Activated T-cell treated with anti-CD3 and anti-CD28 coated beads, Interleukin-2, amount 50 U/mL, for 1 hour (primary cell): ENCODE measurements at places on chromosomes 5 and 9.
A peak's percentile ranks its signal among the peaks of the same experiment; 100 is the strongest.

DNA sequence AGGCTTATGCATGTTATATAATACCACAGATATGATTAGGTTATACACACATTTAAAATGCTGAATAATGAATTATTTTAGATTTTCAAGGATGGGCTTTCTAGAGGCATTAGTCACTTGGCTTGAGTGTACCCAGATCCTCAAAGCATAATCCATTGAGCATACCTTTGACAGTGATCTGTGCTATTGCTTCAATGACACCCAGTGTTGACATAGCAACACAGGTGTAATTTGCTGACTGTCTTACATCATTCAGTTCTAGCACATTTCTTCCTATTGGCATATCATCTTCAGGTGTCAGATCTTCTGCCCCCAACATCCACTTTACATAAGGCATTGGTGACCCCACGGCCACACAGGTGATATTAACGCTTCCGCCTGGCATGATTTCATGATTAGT lies 721.5 kb upstream of the DMAC1 start:
- no peak for DNase-seq

- no peak for DNase-seq
Observed at GRCh38 chr5:73288803-73289720, 116.1 kb downstream of the TMEM174 start.

- no peak for DNase-seq
Observed at GRCh38 chr5:56155992-56156584, 77.0 kb downstream of the ANKRD55 start.

GRCh38 chr5:139667001-139667729 lies 19.0 kb downstream of the CXXC5 start:
- DNase-seq, result no peak

DNA sequence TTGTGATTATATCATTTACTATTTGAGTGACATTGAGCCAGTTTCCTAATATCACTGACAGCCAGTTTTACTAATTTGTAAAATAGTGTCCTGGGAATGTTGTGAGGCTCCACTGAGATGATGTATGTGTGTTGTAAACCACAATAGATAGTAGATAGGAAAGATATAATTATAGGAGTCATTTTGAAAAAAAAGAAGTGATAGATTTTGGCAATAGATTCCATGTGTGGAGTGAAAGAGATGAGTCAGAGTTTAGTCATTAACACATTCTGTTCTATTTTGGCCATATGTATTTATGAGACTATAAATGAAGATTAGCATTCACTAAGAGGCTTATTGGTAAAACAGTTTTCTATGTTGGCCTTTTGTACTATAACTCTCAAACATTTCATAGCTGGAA lies 388.2 kb downstream of the FAM170A start:
- no peak for DNase-seq

DNA sequence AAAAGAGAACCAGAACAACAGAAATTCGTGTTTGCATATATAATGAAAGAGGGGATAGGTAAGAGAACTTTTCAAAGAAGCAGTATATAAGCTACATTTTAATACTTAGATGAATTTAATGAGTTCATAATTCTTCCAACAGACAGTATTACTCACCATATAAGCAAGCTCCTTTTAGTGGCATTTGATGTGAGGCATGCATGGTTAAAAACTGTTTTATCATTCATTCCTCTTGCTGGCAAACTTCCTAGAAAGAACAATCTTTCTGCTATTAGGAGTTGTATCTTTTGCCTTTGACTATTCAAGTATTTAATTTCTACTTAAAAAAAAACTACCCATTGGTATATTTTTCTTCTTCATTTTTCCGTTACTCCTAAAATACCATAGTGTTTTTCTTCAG lies 65.7 kb upstream of the EIF4EBP3 start:
- DNase-seq, result no peak

- DNase-seq, result no peak
Observed at GRCh38 chr5:26700759-26701384, 337.5 kb downstream of the CDH9 start.

DNA sequence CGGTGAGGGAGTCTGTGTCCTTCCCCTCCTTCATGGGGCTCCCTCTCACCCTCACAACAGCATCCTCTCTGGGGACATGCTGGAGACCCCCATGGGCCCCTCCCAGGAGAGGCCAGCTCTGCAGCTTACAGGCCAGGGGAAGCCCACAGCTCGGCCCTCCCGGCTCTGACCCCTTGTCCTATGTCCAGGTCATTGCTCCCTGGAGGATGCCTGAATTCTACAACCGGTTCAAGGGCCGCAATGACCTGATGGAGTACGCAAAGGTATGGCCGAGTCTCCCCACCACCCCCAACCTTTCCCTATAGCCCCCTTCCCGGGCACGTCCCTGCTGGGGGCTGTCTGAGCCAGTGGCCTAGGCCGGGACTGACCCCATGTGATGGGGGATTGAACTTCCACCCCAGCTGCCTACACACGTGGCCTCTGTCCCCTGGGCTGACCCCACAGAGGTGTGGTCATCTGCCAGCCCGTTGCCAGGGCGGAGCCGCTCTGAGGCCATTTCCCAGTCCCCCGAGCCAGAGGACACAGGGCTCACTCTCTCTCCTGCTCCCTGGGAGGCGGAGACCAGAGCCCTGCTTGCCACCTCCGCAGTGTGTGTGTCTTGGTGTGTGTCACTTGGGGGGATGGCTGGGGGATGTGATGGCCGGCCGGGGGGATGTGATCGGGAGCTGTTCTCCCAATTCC lies 21.9 kb downstream of the ASS1 start:
- DNase-seq, result no peak

DNA sequence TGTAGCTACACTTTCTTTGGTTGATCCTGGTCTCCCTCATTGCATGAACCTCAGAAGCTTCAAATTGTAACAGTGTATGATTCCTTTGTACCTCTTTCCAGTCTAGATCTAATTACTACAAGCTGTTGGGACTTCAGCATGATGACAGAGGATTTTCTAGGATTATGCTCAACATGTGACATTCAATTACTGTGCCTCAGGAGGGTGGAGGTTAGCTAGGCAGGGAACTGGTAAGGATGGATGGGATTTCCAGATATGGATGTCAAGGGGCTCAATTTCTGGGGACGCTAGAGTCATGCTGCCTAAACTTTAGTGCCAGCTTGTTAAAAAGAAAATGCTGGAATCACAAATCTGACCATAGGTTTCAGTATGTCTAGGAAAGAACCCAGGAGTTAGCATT lies 29.2 kb upstream of the GLRA1 start:
- DNase-seq, result no peak

- DNase-seq, result no peak
Observed at GRCh38 chr5:160166069-160166972, 47.1 kb upstream of the PWWP2A start.

DNA sequence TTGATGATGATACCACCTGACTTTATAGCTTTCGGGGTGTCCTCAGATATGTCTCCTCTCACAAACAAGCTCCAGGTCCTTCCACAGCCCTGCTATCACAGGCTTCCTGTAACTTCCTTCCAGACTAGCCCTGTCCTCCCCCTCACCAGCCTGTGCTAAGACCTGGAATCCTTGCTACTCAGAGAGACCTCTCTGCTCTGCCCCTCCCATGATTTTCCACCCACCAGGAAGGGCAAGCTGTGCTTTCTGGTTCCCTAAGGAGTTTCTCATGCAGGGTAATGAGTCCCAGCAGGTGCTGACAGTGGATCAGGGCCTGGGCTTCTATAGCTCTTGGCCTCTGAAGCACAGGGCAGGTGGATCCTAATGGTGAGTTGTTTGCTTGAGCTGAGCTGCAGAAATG lies 86.9 kb downstream of the AOPEP start:
- no peak for DNase-seq

GRCh38 chr9:100222674-100223073 lies 123.6 kb downstream of the INVS start:
- DNase-seq, result no peak

DNA sequence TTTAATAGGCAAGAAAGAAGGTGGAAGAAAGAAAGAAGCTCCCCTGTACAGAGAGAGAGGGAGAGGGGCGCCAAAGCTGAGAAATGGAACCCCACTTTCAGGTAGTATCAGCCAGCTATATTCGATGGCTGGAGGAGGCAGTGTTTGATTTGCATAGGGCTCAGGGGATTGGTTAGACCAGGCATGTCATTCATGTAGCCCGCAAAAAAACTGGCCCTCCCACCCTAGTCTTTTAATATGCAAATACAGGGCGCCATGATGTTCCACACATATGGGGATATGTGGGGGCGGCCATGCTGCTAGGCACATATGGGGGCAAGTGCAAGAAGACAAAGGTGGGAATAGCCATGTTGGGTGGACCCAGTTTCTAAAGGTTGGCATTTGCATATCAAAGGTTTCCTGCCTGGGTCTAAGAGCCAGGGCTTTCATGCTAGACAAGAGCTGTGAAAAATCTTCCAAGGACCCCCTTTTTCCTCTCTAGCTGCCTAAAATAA lies 174.4 kb upstream of the ADRA1B start:
- no peak for DNase-seq

DNA sequence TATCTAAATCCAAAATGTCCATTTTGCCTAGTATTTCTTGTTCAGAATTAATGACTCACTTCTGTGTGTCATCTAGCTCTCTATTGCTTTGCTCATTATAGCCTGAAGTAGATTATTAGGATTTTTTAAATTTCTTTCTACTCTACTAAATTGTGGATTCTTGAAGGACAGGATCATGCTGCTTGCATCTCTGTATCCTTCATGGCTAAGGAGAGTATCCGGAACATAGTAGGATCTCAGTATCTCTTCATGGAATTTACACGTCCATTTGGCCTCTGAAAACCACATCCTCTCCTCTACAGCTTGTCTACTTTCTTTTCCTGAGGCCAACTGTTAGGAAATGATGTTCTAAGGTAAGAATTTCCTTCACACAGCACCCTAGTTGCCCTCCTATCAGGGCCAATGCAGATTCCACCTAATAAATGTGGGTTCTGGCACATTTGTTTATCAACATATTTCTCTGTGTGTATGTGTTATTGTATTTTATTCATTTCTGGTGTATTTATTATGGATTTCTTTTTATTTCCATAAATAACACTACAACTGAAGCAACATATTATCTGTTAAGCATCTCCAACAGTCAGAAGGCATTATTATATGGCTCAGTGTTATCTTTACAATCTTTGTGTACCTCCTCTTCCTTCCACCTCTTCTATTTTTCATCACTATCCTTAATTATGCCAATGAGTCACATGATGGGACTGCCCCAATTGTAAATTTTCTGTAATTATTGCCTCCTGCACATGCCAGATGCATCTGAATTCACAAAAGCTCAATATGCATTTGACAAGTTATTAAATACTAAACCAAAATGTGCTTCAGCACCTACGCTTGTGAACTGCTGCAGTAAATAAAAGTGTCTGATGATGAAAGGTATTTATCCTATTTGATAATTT lies 557.8 kb upstream of the TLE4 start:
- DNase-seq, result no peak

DNA sequence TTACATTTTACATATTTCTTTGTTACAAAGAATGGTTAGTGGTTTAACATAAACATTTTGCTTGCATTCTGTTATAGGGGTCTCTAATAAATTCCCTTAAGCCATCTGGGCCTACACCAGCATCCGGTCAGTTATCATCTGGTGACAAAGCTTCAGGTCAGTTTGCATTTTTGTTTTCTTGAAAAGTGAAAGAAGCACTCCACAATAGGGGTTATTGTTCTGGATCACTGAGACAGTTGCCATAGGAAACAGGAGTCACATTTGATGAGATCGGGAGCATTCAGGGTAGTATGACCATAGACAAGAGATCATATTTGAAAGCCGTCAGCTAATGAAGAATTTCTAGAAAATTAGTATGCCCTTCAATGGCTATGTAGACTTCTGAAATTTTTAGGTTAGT lies 63.6 kb downstream of the NUP214 start:
- no peak for DNase-seq

DNA sequence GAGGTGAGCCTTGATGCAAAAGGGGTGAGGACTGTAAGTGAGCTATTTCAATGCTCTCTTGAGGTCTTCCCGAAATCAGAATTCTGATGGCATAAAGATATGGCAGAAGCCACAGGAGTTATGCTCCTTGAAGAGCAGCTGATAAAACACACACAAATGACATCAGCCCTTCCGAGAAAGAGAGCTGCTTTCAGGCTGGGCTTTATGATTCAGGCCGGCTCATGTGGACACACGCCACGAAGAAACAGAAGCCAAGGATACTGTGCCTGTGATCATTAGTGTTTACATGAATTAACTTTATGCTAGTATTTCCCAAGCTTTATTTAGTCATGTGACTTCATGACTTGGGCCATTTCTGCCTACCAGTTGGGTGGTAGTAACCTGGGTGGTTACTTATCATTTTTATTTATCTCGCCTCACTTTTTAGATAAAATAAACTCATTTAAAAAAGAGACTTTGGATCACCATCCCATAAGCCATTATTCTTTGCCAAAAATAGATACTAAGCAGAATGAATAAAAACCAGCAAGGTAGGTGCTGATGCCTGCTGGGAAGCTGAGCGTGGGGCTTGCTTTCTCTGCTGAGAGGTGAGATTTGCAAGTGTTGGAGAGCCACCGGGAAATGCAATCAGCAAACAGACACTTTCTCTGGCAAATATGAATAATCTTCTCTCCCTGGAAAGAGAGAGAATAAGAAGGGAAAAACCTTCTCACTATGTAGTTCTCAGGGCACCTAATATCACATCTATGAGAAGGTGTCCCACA lies 73.0 kb upstream of the SLC25A51 start:
- DNase-seq, result no peak

- no peak for DNase-seq
Observed at GRCh38 chr5:72307573-72307967, 12.5 kb downstream of the MRPS27 start.

- no peak for DNase-seq
Observed at GRCh38 chr5:159359408-159359807, 29.1 kb upstream of the IL12B start.

DNA sequence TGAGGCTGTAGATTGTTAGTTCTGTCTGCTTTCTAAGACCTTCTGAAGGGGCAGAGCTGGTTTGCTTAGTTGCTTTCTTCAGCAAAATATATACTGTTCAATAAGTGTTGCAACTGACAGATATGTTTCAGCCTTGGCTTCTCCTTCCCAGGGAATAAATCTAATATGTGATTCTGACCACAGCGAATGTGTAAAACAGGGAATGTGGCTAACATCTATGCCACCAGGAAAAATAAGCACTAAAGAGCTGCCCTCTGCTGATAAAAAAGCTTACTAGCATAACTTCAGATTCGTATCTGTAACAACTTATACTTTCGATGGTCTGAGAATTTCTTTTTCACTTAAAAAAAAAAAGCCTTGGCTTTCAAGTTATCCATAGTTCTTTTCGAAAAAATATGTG lies 13.0 kb upstream of the OSMR start:
- no peak for DNase-seq

DNA sequence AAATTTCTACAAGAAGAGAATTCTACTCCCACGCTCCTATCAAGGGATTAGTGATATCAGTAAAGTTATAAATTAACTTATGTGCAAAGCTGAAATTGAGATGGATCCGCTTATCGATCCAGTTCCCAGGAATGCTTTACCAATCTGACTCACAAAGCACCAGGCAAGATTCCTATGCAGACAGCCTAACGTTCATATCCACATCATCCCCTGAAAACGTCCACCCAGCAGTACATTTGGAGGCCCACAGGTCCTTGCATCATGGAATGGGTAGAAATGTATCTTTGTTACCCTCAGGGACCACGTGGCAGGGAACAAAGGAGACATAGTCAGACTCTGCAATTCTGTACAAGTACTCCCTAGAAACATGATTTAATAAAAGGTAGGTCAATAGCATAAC lies 147.4 kb downstream of the ESM1 start:
- no peak for DNase-seq

GRCh38 chr9:137064027-137064879 lies 6.1 kb downstream of the SAPCD2 start:
- peak; percentile 73 for DNase-seq

GRCh38 chr9:134693641-134694367 lies 52.2 kb downstream of the COL5A1 start:
- no peak for DNase-seq
